Renal cortical epithelial cell (primary cell): ENCODE measurements at places on chromosomes 13 and 19. TPM values are rescaled to one million over a fixed set of nuclear protein-coding genes. Genes with fewer than 3 reads are reported as not detected.

Gene CGB7
- total RNA-seq = 0.25 and 0.35 TPM in 2 replicates

Gene ZNF587B
- 29.9 and 35.1 TPM in 2 replicates for total RNA-seq

Gene LRG1
- total RNA-seq = 0.17 and 2.9 TPM in 2 replicates

Gene ZSCAN5C
- total RNA-seq = not detected in 2 replicates

Gene C1QTNF9
- not detected in 2 replicates for total RNA-seq

Gene C5AR1
- 0.80 TPM in 1 of 2 replicates, not detected in the other for total RNA-seq

Gene BCAM
- total RNA-seq = 7.5 and 186 TPM in 2 replicates

Gene PSG6
- not detected in 2 replicates for total RNA-seq

Gene PRSS57
- not detected in 2 replicates for total RNA-seq

Gene ZNF728
- 0.40 TPM in 1 of 2 replicates, not detected in the other for total RNA-seq

Gene DHDH
- total RNA-seq = 0.10 and 1.7 TPM in 2 replicates

Gene AZU1
- not detected in 2 replicates for total RNA-seq

Gene CYP2A7
- total RNA-seq = not detected in 2 replicates

Gene KRTDAP
- not detected in 2 replicates for total RNA-seq

Gene EVI5L
- 10.8 and 22.9 TPM in 2 replicates for total RNA-seq

Gene WASF3
- total RNA-seq = 3.8 and 6.8 TPM in 2 replicates

Gene ACP7
- not detected in 2 replicates for total RNA-seq

Gene C5AR2
- 0.30 TPM in 1 of 2 replicates, not detected in the other for total RNA-seq

Gene SULT2A1
- not detected in 2 replicates for total RNA-seq

Gene GET3
- total RNA-seq = 74.4 and 121 TPM in 2 replicates

Gene LINGO3
- total RNA-seq = 0.05 TPM in 1 of 2 replicates, not detected in the other

Gene C19orf85
- not detected in 2 replicates for total RNA-seq

Gene SLC8A2
- 0.30 and 1.6 TPM in 2 replicates for total RNA-seq

Gene HIF3A
- 1.1 TPM in 1 of 2 replicates, not detected in the other for total RNA-seq

Gene ADGRE3
- not detected in 2 replicates for total RNA-seq

Gene FRY
- 2.6 and 16.2 TPM in 2 replicates for total RNA-seq

Gene NRTN
- 0.17 and 0.20 TPM in 2 replicates for total RNA-seq

Gene FXYD7
- not detected in 2 replicates for total RNA-seq

Gene ACP5
- 0.60 and 3.1 TPM in 2 replicates for total RNA-seq

Gene HTR2A
- not detected in 2 replicates for total RNA-seq

Gene LTBP4
- 14.9 and 15.5 TPM in 2 replicates for total RNA-seq

Gene TMEM59L
- 0.40 TPM in 1 of 2 replicates, not detected in the other for total RNA-seq

Gene CDX2
- not detected in 2 replicates for total RNA-seq

Gene SIGLEC11
- total RNA-seq = not detected in 2 replicates
